ENCODE measurements at places on chromosomes 5 and 9.
A peak's percentile ranks its signal among the peaks of the same experiment; 100 is the strongest.

DNA sequence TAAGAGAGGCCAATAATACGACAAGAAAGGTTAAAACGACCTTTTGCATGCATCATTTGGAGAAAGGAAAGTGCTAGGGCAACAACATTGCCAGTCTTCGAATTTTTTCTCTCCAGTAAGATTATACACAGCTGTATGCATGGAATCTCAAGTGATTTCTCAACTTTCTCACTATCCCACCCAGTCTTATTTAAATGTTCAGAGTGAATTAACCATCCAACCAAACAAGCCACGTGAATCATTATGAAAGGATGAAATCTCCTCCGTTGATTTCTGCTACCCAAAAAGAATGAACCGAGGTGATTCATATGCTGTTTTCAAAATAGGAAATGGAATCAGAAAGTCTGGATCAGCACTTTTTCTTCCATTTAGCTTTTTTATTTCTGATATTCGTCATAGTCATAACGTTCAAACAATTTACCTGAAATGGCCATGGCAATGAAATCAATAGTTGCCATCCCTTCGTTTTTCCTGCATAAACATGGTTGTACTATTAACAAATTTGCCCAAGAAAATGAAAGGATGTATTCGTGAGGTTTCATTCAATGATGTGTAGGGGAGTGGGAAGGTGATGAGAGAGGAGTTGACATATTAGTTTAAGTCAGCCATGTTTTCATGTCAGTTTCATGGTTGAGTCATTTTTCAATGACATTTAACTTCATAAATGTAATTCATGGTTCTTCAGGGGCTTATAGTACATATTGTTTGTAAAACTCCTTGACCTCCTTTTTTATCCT, 170.9 kb upstream of the WWC1 start:
- no peak for DNase-seq

- DNase-seq = peak; percentile 59
These were observed 12.7 kb upstream of the TDRD7 start for GRCh38 chr9:97398999-97399758.

GRCh38 chr5:58875599-58875998, 292.7 kb downstream of the RAB3C start:
- no peak for DNase-seq

DNA sequence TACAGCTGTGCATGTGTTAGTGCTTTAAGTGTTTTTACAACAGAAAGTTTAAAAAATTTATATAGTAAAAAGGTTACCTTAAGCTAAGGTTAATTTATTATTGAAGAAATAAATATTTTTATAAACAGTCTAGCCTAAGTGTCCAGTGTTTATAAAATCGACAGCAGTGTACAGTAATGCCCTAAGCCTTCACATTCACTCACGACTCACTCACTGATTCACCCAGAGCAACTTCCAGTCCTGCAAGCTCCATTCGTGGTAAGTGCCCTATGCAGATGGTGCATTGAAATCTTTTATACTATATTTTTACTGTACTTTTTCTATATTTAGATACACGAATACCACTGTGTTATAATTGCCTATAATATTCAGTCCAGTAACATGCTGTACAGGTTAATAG, 159.1 kb downstream of the ROR2 start:
- no peak for DNase-seq

DNA sequence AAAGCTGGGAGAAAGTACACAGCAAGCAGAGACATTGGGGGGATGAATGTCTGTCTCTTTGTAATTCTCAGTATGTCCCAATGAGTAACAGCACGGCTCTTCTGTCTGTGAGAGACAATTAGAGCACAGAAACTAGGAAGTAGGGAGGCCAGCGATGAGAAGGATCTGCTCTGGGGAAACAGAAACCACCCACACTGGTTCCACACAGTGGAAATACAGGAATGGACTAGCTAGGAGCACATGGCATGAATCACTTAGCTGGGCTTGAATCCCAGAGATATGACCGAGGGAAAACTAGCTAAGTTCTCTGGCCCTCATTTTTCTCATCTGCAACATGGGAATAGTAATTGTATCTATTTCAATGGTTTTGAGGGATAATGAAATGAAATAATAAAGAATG, 895.9 kb downstream of the TLE4 start:
- no peak for DNase-seq

GRCh38 chr9:133730994-133731715, 7.0 kb downstream of the SARDH start:
- DNase-seq = no peak

DNA sequence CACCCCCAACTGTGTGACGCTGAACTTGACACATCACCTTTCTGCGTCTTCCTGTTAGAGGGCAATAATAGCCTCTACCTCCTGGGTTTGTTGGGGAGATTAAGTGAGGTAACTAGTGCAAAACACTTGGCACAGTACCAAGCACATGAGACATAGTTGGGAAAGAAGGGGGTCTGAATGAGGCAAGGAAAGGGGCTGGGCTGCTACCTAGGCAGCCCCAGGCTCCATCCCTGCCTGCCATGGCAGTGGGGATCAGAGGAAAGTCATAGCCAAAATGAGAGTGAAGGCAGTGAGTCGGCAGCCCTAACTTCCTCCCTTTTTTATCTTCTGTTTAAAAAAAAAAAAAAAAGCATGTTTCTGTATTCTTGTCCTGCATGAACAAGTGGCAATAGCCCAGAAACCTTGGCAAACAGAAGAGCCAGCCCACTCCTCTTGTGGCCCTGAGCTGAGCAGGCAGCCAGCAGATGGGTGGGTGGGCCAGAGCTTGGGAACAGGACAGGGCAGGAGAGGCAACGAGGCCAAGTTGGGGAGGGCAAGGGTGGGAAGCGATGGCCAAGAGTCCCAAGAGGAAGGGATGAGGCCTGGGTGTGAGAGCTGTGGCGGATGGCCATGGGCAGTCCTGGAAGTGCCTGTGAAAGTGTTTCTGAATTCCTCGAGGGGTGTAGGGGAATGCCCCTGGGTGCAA, 11.4 kb downstream of the CAMK2A start:
- no peak for DNase-seq

DNA sequence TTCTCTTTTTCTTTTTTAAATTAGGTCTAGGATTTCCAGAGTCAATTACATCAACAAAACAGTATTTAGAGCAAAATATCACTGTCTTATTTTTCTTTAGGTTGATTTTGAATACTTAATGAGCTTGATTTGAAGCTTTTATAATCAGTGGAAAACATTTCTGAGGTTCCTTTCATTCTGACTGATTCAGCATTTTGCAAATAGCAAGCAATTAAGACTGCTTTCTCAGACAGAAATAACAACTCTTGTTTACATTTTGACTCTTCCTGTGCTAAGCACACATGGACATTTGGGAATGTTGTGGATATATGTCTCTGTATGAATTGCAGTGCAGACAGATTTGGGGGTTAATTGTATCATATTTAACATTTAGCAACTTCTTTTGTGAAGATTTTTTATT, 22.2 kb upstream of the MCCC2 start:
- DNase-seq = no peak

DNA sequence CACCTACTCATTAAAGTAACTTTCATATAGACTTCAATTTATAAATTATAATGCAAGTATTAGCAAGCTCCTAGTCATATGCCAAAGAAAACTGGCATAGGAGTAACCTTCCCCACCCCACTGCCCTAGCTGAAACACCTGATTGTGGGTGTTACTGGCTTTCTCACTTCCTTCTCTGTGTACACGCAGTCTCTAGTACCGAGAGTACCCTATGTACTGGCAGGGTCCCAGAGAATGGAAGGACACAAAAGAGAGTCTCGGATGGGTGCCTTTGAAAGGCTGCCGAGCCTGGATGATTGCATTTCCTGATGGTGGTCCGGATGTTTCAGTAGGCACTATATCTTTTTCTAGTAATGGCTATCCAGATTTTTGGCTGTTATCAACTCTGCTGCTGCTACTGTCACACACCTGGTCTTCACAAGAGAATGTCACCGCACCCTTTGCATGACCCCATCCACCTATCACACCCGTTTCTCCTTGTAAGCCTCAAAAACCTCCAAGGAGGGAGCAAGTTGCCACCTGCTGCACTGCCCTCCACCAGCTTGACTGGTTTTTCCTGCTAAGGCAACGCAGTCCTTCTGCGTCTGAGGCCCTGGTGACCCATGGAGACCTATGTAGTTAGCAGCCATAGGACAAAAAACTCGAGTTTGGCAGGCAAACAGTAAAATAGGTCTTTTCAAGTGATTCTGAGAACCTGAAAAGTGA, 53.8 kb upstream of the CLINT1 start:
- DNase-seq = no peak

DNA sequence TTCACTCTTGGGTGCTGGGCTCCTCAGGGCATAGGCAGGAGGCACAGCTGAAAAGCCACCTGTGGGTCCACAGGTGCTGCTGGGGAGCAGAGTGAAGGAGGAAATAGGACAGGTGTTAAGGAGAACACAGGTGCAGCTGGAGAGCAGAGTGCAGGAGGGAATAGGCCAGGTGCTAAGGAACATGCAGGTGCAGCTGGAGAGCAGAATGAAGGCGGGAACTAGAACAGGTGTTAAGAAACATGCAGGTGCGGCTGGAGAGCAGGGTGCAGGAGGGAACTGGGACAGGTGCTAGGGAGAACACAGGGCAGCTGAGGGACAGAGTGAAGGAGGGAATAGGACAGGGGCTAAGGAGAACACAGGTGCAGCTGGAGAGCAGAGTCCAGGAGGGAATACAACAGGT, 43.8 kb upstream of the PLEKHG4B start:
- no peak for DNase-seq

GRCh38 chr9:123282362-123283047, 14.1 kb upstream of the STRBP start:
- DNase-seq = peak; percentile 34

- no peak for DNase-seq
These were observed 11.2 kb downstream of the ITGA1 start for GRCh38 chr5:52798938-52799337.

GRCh38 chr9:121816845-121817450, 165.5 kb downstream of the DAB2IP start:
- peak; percentile 26 for DNase-seq

- DNase-seq = no peak
These were observed 599.3 kb upstream of the TLE4 start for GRCh38 chr9:78972303-78972999.

DNA sequence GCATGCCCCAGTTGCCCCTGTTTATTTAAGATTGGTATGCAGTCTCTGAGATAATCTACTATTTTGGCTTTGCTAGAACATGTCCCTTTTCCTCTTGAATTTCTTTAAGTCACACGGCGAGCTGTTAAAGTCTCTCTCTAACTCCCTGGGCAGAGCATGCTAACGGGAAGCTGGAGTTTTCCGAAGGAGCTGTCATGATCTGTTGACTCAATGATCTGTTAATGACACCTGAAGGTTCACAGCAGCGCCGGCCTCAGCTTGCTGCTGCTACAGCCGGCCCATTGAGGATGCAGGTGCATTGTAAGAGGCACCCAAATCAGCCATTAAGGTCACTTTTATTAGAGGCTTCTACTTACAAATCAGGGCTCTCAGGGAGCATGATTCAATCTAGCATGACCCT, 1203.4 kb downstream of the MAT2B start:
- DNase-seq = no peak

DNA sequence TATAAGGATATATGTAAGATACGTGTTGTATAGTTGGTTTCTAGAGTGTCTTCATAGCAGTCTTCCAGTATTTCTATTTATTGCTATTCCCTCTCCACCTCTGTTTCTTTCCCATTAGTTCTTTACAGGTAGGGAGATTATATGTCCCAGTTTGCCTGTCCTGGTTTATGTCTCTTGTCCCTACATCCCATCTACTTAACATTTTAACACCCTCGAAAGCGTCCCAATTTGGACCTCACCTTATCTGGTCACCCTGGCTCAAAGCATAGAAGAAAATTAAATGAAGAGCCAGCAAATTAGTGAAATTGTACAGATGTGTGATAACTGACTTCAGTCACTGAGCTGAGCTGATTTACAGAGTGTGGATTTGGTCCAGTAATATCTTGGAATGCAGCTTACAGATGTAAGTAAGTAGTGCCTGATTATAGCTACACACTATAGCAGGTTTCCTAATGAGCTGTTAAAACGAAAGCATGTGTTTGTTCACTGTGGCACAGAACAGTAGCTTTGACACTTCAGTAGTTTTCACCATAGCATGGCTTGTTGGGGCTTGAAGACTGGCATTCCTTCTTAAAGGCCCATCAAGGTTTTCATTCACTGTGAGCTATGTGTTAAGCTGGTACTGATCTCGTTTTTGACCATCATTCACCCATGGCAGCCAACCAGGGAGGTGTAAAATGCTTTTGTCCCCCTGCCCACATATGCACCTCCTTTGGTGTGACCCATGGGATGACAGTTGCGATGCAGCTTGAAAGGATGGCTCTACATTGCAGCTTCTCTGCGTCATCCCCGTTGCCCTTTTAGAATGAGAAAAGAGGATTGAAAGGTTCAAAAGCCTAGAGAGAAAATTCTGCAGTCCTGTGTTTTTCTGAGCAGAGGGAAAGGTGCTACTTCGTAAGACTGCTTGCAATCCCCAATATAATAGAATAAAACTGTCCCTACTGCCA, 192.1 kb upstream of the DMRT1 start:
- DNase-seq = no peak

- peak; percentile 66 for DNase-seq
These were observed 317.7 kb downstream of the PDE4D start for GRCh38 chr5:59575648-59576445.

DNA sequence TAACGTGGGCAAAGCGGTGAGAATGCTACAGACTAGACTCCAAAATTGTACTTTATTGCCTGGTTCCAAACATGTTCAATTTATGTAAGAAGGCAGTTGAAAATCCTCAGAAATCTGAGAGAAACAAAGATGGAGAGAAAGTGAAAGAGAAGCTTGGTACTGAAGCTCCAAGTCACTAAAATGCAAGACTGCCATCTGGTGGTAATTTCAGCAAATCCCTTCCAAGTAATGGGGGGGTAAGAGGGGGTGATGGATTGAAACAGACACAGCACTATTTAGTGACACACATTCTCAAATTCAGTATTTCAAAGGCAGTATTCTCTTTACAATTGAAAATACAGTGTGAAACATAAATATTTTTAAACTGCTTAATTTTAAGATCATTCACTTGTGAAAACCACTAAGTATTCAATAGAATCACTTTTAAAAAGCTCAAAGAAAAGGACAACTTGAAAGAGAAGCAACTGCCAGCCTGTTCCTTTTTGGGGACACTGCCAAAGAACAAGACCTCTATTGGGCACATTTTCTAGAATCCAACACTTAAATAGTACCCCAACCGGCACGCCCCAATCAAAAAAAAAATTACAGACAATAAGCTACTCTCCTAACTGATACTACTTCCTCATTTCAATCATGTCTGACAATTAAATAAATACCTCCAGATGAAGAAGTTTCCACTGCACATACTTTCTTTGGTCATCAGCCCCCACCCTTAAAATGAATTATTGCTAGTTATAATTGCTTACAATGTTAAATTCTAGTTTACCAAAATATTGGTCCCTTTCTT, 131.5 kb downstream of the AGTPBP1 start:
- DNase-seq = peak; percentile 75

GRCh38 chr5:127848098-127848497, 144.9 kb downstream of the CCDC192 start:
- DNase-seq = no peak

- no peak for DNase-seq
These were observed 78.3 kb downstream of the TNC start for GRCh38 chr9:115039516-115040120.

DNA sequence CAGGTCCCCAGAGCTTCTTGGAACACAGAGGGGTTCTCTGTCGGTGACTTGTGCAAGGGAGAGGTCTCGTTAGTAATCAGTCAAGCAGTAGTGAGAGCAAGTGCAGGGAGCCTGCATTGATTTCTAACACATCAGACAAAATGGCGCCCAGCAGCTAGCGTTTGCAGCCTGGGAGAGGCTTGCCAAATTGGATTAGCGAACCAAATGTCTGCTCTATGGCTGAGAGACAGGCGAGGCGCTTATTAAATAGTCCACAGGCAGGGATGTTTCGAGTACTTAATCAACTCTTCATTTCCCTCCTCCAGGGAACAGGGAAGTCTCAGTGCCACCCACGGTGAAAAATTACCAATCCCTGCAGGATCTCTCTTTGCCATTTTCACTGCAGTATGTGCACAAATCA, 131.4 kb upstream of the SHB start:
- no peak for DNase-seq

All from hematopoietic multipotent progenitor cell treated with erythropoietin and hydrocortisone succinate and interleukin-3 and kit ligand, for 8 days (in vitro differentiated cells).